ENCODE measurements at places on chromosomes 11 and 22.
A peak's percentile ranks its signal among the peaks of the same experiment; 100 is the strongest.

DNA sequence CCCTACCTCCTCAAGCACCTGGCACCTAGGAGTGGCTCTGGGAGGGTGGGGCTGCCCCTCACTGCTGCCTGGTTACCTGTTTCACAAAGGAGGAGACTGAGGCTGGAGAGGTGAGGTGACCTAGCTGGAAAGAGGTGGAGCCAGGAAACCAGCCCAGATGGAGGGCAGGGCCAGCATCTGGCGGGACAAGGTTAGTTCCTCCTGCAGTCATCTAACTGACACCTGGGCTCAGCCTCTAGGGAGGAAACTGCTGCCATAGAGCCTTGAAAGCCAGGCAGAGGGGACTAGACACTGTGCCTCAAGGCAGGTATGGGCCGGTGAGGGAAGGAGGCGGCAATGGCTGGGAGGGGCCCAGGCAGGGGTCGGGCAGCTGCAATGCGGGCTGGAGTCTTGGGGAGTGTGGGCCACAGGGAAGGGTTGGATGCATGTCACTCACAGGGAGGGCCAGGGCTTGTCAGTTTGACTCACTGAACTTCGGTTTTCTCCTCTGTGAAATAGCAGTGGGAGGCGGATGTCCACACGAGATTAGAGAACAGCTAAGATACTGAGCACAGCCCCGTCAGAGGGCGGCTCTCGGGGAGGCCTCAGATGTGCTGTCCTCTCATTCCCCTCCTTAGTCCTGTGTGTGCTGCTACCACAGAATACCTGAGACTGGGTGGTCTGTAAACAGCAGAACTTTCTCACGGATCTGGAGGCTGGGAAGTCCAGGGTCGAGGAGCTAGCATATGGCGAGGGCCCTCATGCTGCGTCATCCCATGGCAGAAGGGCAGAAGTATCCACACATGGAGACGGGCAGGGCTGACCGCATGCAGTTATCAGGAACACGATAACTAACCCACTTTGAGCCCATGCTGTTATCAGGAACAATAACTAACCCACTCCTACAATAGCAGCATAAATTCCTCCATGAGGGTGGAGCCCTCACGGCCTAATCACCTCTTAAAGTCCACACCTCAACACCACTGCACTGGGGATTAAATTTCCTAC, 16.1 kb downstream of the MGAT3 start:
- DNase-seq, result no peak

DNA sequence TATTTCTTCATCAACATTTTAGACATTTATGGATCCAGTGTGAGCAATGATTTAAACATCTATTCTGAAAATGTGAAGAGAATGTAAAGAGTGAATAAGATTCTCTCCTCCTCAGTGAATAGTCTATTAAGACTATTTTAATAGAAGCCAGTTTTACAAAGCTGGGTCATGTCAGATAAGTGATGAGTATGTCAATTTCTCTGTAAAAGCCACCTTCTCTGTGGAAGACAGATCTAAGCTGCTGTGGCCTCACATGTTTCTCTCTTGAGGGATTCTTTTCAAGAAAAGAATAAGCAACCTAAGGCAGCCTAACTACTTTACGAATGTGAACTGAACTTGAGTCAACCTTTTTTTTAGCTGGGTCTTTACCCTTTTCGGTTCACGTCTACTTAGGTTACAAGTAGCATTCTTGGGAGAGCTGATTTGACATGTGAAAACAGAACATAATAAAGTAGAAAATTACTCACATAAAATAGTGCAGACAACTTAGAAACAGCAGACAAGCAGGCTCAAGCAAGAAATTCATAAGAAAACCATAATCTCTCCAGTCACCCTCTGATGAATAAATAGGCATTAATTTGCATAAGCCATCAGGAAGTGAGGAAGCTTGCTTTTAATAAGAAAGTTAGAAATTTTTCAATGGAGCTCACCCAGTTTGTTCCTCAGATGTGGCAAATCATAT, 9.9 kb downstream of the CTSC start:
- DNase-seq, result no peak

DNA sequence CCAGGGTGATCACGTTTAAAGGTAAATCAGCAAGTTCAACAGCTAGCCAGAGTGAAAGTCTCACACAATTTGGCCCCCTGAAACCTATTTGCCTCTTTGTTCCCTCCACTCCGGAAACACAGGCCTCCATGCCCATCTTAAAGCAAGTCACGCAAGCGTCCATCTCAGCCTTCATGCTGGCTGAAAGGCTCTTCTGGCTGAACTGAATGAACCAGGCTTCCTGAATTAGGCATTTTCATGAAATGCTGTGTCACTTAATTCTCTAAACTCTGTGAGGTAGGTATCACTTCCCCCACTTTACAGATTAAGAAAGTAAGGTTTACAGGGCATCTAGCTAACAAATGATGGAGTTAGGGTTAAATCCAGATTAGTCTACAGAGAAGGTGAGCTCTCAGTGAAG, 1.4 kb downstream of the SLC25A17 start:
- no peak for DNase-seq

DNA sequence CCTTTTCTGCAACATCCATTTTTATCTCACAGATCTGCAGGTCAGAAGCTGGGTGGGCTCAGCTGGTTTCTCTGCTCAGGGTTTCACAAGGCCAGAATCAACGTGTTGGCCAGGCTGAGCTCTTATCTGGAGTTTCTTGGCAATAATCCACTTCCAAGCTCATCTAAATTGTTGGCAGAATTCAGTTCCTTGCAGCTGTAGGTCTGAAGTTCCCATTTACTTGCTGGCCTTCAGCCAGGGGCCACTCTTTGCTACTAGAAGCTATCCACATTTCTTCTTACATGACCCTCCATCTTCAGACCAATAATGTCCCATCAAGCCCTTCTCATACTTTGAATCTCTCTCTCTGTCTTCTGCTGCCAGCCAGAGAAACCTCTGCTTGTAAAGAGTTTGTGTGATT, 103.5 kb downstream of the WNT11 start:
- peak; percentile 94 for DNase-seq

GRCh38 chr11:70307176-70307575, 36.7 kb downstream of the PPFIA1 start:
- DNase-seq, result no peak

GRCh38 chr22:44710474-44711240, 8.7 kb downstream of the PRR5 start:
- no peak for DNase-seq

DNA sequence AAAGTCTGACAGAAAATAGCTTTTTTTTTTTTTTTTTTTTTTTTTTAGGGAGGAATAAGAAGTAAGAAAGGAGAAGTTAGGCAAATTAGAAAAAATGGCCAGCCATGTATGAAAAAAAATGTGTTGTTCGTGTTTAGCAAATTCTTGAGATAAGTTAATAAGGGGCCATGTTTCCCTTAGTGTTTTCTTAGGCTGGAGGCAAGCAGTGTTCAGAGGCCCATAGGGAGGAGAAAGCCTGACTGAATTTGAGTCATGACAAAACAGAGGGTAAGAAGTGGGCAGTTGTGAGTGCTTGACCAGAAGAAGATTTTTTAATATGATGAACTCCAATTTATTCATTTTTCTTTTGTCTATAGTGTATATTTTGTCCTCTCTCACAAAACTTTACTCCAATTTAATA, 766.4 kb downstream of the FAM181B start:
- DNase-seq, result no peak

DNA sequence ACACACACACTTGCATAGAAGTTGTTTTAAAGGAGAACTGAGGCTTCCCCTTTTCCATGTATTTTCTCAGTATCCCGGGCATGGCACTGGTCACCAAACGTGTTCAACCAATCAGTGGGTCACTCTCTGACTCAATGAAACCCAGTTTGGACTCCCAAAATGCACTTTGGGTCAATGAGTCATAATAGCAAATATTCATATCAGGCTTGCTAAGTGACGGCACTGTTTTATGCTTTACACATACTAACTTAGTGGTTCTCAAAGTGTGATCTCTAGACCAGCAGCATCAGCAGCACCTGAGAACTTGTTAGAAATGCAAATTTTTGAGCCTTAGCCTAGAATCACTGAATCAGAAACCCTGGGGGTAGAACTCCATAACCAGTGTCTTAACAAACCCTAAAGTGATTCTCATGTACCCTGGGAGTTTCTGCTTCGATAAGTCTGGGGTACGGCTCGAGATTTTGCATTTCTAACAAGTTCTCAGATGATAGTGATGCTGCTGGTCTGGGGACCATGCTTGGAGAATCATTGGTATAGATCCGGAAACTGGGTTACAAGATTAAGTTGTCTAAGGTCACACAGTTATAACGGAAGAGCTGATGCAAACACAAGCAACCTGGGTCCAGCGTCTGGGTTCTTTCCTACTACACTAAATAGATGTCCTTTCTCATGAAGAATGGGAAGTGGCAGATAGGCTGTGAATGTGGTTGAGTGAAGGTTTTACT, 35.6 kb downstream of the ETS1 start:
- no peak for DNase-seq

DNA sequence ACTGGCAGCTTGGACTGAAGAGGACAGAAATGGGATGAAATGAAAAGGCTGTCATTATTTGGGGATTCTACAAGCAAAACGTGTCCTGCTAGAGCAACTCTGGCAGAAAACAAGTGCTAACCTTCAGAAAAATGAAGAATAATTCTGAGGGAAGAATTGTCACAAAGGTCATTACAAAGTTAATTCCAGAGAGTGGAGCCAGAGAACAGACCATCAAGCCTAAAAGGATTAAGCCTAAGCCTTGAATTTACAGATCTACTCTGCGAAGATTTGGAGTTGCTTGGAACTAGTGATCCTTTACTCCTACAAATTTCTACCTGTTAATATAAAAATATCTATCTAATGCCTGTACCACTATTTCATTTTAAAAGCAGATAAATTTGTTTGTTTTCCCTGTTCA, 1077.3 kb upstream of the CNTN5 start:
- no peak for DNase-seq

DNA sequence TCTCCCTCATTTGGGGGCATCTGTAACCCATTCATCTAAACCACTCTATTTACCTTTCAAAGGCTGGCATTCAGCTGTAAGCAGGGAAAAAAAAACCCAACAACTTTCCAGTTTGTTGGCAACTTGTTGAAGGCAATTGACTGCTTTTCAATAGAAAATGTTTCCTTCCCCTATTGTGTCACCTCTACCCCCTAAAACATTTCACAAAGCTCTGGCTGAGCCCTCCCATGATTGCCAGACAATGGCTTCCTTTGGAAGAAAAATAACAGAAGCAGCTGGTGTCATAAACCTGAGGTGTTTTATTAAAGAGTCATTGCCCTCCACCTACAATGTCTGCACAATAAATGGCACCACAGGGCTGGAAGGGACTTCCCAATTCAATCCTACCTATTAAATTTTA, 22.1 kb upstream of the PSMA1 start:
- DNase-seq, result no peak

DNA sequence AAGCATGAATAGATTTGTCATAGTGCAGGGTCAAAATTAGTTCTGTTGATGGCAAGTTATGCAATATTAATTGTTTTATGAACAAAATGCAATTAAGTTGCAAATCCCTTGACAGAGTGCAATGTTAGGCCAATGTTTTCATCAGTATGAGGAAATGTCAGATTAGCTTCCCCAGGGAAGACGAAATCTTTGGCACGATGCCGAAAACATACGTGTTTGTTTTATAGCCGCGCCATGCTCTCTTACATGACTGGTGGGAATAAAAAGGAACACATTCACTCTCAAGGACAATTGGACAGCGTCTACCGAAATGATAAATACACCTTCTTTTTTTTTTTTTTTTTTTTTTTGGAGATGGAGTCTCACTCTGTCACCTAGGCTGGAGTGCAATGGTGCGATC, 27.0 kb downstream of the MFNG start:
- DNase-seq, result no peak

- peak; percentile 79 for DNase-seq
Observed at GRCh38 chr11:61834278-61835048, 6.4 kb downstream of the FADS2 start.

- DNase-seq, result no peak
Observed at GRCh38 chr11:102469196-102469821, 16.7 kb upstream of the TMEM123 start.

GRCh38 chr11:20154381-20154780, 5.9 kb downstream of the DBX1 start:
- DNase-seq, result no peak

DNA sequence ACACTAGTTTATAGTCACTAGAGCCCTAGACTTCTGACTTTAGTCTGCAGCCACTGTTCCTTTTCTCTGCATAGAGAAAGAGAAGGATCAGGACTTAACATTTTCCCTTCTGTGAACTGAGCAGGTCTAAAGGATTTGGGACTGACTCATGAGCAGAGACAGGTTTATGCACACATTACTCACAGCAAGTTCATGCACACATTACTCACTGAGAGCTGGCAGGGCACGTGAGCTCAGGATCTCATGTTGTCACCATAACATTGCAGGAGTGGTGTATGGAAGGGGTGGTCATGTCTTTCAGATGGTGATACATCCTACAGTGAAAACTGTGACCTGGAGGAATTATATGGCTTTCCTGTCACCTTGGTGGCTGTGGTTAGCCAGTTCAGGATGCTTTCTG, 56.4 kb downstream of the CEP164 start:
- no peak for DNase-seq

- no peak for DNase-seq
Observed at GRCh38 chr11:125892071-125892470, 4.6 kb downstream of the HYLS1 start.

GRCh38 chr22:48820481-48821345, 1007.0 kb downstream of the BRD1 start:
- DNase-seq, result no peak

- peak; percentile 45 for DNase-seq
Observed at GRCh38 chr22:35231585-35232084, 25.7 kb upstream of the HMGXB4 start.

GRCh38 chr11:37748641-37749040, 1150.6 kb upstream of the RAG2 start:
- no peak for DNase-seq

DNA sequence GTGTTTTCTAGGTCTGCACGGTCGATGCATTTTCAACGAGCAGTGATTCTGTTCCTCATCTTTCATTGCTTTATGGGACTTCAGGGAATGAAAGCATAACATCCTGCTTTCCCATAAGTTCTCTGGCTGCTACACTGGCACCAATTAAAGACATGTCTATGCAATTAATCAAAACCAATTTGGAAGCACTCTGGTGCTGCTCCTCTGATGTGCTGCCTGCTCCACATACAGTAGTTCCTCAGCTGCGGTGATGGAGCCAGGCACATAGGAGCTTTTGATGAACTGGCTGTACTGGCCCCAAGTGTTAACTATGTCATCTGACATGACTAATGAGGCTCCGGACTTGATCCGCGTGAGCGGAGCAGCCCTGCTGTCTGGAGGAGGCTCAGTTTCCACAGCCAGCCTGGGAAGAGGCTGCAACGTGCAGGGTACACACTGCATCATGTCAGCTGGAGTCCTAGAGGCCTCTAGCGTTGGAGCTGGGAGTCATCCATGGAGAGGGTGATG, 29.8 kb downstream of the GVQW3 start:
- peak; percentile 40 for DNase-seq

GRCh38 chr11:108616549-108616948, 23.0 kb upstream of the EXPH5 start:
- no peak for DNase-seq

- DNase-seq, result no peak
Observed at GRCh38 chr22:22702237-22703202, 58.1 kb downstream of the GGTLC2 start.

- no peak for DNase-seq
Observed at GRCh38 chr22:35886309-35886708, 142.3 kb downstream of the RBFOX2 start.

- DNase-seq, result peak; percentile 13
Observed at GRCh38 chr11:75263944-75264349, 23.4 kb downstream of the TPBGL start.

- no peak for DNase-seq
Observed at GRCh38 chr11:57735619-57736298, 5.5 kb upstream of the SELENOH start.
